H7 (cell line): ENCODE measurements at places on chromosomes 2 and 18. TPM values are rescaled to one million over a fixed set of nuclear protein-coding genes. Genes with fewer than 3 reads are reported as not detected.

DNA sequence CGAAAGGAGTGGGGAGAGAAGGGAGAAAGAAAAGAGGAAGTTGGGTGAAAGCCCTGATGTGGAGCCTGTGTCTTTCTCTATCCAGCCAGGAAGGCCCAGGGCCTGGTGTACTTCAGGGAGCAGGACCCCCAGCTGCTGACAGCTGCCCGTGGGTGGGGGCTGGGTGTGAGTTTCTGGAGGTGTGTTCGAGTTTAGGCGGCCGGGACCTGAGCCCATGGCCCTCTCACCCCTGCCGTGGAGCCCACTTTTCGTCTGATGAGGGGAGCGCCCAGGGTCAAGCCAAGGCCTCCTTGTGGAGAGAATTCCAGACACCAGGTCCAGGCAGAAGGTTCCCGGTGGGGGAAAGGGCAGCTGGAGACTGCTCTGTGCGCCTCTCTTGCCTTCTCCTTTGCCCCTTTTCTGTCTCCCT lies 2.2 kb downstream of the SIX3 start:
- peak; percentile 80 for DNase-seq

GRCh38 chr2:10009811-10010781 lies 33.3 kb upstream of the KLF11 start:
- DNase-seq: no peak

DNA sequence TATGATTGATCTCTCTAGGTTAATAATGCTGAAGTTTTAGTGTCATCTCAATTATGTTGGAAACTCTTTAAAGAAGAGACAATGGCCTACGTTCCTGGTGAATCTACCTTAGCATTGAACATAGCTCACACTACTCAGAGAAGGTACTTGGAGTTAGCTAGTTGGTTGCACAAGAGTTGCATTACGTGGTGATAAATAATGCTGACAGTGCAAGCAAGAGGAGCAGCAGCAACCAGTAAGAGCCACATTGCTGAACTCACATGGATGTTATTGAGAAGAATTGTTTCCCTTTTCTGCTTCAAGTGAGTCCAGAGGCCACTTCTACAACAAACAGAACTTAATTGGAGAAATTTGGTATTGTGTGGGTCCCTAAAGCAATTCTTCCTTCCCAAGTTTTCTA lies 737.1 kb downstream of the TDRD15 start:
- no peak for DNase-seq

DNA sequence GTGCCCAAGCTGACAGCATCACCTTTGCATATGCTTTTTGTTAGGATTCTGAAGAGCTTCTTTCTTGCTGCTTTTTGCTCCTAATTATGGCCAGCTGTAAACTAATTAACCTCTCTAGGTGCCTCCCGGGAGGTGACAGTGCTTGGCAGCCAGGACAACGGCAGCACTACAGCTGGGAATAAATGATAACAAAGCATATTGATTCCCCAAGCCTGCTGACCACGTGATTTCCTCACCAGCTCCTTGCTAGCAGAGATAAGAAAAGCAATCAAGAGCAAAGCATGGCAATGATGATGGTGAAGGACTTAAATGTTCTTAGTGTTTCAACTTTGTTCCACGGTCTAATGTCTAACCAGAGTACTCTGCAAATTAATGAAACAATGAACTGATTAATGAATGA lies 1074.4 kb upstream of the GYPC start:
- no peak for DNase-seq

GRCh38 chr2:149630445-149630844 lies 42.9 kb upstream of the MMADHC start:
- DNase-seq: no peak

DNA sequence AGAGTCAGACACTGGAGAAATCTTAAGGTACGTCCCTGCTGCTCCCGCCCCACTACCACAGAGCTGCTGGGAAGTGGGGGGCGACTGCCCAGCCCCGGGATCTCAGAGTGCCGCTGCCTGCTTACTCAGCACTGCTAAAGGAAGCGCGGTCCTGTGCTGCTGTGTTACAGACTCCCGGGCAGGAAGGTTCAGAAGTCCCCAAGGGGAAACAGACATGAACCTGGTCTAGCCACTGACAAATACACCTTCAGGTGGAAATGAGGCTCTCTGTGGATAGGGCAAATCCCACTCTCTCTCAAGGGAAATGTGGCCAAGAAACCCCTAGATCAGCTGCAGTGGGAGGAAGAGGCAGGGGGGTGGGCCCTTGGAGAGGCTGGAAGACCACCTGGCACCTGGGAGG lies 13.7 kb downstream of the MTERF4 start:
- no peak for DNase-seq

DNA sequence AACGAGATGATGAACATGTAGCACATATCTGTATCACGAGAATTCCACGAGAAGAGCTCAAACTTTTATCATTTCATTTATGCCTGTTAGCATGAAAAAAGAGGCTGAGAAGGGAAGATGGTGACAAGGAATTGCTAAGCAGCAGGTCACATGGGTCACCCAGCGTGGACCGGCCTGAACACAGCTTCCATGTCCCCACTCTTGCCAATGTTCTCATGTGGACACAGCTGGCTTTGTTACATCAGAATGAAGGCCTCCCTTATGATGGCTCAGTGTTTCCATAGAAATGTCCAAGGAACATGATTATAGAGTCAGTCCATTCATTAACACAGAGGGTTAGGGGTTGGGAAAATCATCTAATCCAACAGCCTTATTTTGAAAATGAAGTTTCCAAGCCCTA lies 215.4 kb downstream of the CMPK2 start:
- no peak for DNase-seq

GRCh38 chr2:46392561-46393346 lies 86.6 kb upstream of the TMEM247 start:
- DNase-seq: no peak

The PDE1A gene
- 0.10 TPM in 1 of 2 replicates, not detected in the other for total RNA-seq

The NGEF gene
- 3.9 and 6.0 TPM in 2 replicates for total RNA-seq

The CNRIP1 gene
- total RNA-seq: 0.80 and 0.81 TPM in 2 replicates
